ENCODE measurements at places on chromosomes 2 and 18.

DNA sequence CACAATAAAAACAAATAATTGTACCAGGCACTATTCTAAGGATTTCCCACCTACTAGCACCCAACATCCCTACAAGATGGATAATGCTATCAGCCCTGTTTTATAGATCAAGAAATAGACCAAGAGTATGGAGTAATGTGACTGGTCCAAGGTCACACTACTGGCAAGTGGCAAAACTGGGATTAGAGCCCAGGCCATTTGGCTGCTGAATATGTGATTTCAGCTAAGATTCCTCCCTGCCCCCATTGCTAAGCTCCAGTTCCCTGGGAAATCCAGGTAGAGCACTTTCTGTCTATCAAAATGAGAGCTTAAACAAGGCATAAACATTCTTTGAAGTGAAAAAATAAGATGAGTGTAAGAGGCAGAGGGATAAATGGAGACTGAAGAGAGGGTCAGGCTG, 157.8 kb downstream of the DNAH6 start:
- no peak for DNase-seq

- no peak for DNase-seq
Measured at GRCh38 chr2:223697316-223697891, 95.2 kb upstream of the SCG2 start.

GRCh38 chr18:35789543-35789942, 182.9 kb upstream of the RMP24 start:
- no peak for DNase-seq

DNA sequence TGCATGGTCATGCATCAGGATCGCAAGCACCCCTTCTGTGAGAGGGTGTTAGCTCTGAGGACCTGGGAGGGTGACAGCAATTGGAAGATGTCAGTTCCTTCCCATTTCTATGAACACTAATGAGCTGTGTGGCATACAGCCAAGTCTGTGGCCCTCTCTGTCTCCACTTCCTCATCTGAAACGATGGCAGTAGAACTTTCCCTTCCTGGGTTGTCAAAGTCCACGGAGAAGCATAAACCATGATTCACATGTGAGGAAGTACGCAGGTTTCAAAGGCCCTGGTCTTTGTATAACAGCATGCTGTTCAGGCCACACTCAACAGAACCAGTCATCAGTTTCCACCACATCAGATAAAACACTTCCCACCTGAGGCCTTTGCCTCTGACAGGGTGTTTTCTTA, 167.4 kb upstream of the RAB6C start:
- DNase-seq = peak; percentile 20

GRCh38 chr2:74020702-74021406, 36.1 kb downstream of the TET3 start:
- DNase-seq = no peak

DNA sequence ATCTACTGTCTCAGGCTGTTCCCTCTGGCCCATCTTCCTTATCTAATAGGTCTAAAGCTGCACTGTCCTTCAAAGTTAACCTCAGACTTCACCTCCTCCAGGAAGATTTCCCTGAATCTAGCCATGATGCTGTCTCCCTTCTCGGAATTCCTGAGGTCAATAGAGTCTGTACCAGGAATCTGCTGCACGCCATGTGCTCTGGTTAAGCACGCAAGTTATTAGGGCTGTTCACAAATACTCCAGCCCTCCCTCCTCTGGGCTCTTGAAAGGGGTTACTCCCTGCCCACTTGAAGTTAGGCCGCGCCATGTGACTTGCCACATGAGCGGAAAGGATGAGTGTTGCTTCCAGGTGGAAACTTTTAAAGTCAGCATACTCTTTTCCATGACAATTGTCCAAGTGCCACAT, 43.6 kb downstream of the MCFD2 start:
- DNase-seq = no peak

DNA sequence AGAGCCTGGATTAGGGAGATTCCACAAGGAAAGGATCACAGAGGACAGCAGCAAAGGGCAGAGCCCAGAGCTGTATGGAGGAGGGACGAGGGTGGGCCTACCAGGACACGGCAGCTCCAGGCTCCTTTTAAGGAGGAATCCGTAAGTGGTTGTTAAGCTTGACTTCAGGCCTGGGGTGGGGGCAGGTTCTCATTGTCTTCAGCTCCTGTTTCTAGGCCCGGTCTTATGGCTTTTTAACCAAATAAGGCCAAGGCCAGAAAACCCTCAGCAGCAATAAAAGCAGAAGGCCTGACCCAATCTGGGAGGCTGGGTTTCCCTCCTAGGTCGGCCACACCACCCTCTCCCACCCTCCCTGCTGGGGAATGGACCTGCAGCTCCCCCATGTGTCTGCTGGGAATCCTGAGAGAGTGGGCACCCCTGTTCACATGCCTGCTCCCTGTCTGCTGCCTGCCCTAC, 111.2 kb downstream of the PLB1 start:
- no peak for DNase-seq

DNA sequence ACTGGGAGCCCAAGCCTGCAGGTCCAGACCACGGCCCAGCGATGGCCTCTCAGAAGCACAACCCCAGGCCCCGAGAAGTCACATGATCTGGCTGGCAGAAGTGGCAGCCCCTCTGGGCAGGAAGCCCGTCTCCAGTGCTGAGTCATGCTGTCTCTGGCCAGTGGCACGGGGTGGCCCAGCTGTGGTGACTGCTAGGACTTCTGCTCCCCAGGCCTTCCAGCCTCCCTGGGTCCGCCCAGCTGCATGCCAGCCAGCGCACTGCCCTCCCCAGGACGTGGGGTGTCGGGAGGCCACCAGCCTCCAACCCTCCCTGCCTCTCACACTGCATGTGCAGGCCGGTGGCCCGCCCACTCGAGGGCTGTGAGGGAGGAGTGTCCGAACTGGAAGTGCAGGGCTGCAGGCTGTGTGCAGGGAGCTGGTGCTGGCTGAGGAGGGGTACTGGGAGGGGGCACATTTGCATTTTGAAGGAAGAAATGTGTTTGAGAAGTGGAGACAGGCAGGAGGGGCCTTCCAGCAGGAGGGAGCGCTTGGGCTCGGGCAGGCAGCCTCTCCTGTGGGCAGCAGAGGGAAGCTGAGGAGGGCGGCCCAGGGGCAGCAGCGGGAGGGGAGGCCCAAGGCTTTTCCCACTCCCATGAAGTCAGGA, 17.0 kb upstream of the HPCAL1 start:
- no peak for DNase-seq

DNA sequence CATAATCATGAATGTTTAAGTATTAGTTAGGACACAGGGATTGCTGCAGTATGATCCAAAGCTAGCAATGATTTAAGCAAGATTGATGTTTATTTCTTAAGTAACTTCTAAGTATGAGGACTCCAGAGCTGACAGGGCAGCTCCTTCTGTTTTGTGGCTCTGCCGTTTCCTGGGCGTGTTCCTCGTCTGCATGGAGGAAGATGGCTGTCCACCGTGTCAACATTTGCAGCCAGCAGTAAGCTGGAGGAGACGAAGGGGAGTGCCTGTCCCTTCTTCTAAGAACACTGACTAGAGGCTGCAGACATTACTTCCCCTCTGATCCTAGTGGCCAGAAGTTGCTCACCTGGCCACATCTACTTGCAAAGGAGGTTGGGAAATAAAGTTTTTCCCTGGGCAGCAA, 144.1 kb downstream of the MYO1B start:
- DNase-seq = no peak

DNA sequence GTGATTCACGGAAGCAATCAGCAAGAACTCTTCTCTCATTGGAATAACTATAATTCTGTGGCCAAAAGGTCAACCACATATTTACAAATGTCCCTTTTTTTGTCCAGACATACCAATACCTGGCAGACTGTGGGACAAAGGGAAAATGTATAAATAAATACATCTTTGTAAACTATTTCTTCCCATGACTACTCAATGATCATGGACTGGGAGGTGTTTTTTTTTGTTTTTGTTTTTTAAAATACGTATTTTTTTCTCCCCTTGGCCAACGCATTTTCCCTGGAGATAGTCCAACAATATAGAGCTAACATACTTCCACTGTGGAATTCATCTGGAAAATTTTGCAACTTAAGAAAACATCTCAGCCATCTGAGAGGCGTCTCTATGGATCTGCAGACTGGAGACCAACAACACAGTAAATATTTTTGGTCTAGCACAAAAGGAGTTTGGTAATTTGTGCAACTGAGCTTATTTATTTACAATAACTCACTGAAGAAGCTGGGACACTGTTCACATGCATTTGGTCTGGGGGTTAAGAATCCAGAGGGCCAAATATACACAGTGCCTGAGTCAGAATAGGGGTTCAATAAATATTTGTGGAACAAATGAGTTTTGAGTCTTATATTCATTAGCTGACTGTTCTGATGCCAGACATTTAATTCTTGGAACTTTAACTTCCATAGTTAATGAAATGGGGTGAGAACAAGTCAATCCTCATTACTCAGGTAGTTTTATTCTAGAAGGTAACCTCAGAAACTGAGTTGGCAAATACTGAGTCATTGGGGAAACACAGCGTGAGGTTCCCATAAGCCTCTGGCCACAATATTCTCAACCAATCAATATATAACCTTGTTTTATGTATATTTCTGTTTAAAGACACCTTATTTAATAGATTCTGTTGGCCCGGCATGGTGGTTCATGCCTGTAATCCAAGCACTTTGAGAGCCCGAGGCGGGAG, 36.2 kb downstream of the CCBE1 start:
- DNase-seq = no peak

- DNase-seq = no peak
Measured at GRCh38 chr2:161118722-161119121, 41.5 kb upstream of the TANK start.

- DNase-seq = no peak
Measured at GRCh38 chr18:56559044-56559443, 79.3 kb downstream of the TXNL1 start.

- DNase-seq = peak; percentile 56
Measured at GRCh38 chr18:54149078-54149697, 75.3 kb downstream of the MBD2 start.

DNA sequence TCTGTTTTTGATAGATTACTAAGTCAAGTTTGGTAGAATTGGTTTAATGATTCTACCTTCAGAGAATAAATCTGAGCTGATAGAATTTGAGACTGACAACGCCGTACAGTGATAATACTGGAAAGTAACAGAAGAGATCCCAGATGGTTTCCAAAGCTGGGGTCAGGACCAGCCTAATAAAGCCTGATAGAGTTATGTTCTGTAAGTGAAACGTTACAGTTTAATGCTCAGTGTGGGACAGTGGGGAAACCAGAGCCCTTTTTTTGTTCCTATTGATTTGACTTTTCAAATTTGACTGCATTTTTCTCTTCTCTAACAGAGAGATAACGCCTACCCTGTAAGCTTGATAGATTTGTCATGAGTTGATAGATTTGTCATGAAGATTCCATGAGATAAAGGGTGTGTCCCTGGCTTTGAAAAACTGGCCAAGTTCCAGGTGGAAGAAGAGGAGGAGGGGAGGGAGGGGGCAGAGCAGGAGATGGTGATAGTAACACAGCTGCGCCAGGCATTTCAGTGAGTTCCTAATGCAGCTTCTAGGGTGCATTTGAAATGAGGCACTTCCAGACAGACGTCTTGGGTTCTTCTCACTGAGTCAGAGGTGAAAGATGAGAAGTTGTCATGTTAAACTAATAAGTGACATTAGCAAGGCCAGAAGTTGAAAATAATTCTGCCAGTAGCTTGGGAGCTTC, 65.1 kb downstream of the CERS6 start:
- no peak for DNase-seq

DNA sequence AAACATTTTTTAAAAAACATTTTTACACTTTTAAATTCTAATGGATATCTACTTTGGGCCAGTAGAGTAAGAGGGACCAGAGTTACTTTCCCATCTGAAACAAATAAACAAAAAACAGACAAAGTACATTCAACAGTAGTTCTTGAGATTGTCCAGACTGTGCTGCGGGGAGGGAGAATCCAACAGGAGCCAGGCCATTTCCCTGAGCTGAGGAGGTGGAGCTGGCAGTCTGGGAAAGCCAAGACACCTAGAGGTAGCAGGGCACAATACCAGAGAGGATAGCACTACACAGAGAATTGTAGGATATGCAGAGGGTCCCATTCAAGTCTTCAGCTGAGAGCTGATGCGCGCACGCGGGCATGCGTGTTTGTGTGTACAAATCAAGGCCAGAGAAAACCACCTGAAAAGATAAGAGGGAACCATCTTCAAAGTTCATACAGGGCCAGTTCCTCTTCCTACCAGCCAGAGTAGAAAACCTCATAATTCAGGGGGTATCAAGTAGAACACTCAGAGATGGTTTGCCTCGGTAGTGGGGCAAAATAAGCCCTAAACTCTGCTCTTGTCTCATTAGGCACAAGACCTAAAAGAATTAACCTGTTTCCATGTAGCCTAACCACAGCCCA, 44.0 kb downstream of the PTRHD1 start:
- no peak for DNase-seq

GRCh38 chr18:58196881-58197872, 153.2 kb downstream of the NEDD4L start:
- no peak for DNase-seq

- no peak for DNase-seq
Measured at GRCh38 chr2:13537771-13538349, 821.1 kb downstream of the TRIB2 start.

DNA sequence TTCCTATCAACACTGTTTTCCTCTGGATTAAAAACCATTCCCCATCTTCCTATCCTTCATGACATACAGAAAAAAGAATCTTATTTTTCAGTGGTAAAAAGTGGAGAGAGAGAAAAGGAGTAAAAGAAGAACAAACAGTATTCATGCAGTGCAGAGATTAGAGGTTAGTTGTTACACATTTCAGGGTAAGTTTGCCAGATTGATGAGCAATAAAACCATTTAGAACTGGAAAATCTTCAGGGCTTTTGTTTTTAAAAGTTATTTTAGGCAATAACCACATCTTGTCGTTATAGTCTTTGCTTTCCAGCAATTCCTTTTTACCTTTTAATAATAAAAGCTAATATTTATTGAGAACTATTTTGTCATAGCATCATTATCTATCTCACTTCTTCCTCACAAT, 104.5 kb downstream of the GPD2 start:
- no peak for DNase-seq

- no peak for DNase-seq
Measured at GRCh38 chr2:77054938-77055337, 467.2 kb downstream of the LRRTM4 start.

GRCh38 chr18:36420826-36421225, 123.3 kb downstream of the FHOD3 start:
- no peak for DNase-seq

- no peak for DNase-seq
Measured at GRCh38 chr2:207227749-207228145, 62.0 kb upstream of the KLF7 start.

GRCh38 chr2:229446350-229446749, 175.3 kb upstream of the PID1 start:
- DNase-seq = no peak

GRCh38 chr2:30786923-30787685, 20.1 kb downstream of the CAPN13 start:
- DNase-seq = no peak

DNA sequence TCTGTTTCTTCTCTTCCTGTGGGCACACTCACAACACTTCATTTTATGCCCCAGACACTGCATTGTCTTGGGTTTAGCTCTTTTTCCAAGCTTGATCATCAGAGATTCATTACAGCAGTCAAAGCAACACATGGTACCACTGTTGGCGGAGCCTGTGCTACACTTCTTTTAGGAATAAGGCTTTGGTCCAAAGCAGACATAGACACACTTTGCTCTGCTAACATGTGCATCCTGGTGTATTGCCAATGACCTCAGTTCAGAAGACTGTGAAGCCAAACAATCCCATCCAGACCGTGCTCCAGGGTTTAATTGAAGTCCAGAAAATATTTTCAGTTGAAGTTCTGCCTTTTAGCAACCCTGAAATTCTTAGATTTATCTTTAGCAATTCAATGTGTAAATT, 354.6 kb upstream of the RAB12 start:
- DNase-seq = no peak

Measured in CD4-positive, alpha-beta T cell treated with Interleukin-2 at 100 ng/mL for 4 hours (primary cell).